ENCODE measurements at places on chromosomes 11 and 22.

GRCh38 chr11:64358907-64359711 lies at the start of gene RPS6KA4:
Gene RPS6KA4, plus strand, starts transcription at chr11:64359162. Its CDS starts 74 bp downstream, at chr11:64359236.
- peak; percentile 68 for DNase-seq

DNA sequence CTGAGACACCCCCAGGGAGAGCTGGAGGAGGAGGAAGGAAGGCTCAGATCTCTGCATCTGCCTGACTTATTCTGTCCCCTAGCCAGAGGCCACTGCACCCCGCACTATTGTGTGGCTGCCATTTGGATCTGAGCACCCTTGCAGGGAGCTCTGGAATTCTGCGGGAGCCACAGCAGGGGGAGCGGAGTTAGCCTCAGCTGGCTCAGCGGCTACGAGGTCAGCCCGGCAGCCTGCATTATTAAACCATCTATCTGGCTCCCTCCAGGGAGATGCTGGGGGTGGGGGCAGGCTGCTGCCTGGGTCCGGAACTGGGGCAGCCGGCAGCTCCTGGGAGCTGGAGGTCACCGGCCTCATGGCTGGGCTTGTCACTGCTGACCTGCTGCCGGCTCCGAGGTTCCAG lies 6.5 kb upstream of the ELFN2 start:
- DNase-seq: no peak

DNA sequence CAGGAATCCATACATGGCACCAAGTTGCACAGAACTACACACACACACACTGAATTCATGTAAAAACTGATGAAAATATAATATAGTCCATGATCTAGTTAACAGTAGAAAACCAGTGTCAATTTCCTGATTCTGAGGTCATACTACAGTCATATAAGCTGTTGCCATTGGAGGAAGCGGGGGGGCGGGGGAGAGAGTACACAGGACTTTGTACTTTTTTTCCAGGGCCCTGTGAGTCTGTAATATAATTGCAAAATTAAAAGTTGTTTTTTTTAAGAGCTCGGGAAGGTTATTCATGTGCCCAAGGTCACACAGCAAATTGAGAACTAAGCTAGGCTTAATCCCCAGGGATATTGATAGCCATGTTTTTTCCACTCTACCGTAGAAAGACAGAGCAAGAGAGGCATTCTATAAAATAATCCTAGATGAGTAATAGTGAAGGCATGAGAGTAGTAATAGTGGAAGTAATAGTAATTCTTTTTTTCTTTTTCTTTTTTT lies 312.3 kb downstream of the MN1 start:
- DNase-seq: no peak

DNA sequence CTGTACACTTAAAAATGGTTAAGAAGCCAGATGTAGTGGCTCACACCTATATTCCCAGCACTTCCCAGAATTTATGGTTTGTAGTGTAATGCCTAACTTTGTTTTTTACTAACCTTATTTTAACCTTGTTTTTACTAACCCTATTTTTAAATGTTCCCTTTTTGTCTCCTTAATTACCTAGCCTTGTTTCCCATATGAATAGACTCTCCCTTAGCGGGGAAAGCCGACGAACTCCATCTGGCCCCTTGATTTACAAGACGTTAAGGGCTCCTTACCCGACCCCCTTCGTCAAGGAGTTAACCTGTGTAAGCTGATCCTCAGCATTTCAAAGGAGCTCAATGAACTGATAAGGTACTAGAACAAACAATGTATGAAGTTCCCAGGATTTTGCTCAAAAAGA lies 17.1 kb downstream of the APOBEC3H start:
- peak; percentile 87 for DNase-seq

DNA sequence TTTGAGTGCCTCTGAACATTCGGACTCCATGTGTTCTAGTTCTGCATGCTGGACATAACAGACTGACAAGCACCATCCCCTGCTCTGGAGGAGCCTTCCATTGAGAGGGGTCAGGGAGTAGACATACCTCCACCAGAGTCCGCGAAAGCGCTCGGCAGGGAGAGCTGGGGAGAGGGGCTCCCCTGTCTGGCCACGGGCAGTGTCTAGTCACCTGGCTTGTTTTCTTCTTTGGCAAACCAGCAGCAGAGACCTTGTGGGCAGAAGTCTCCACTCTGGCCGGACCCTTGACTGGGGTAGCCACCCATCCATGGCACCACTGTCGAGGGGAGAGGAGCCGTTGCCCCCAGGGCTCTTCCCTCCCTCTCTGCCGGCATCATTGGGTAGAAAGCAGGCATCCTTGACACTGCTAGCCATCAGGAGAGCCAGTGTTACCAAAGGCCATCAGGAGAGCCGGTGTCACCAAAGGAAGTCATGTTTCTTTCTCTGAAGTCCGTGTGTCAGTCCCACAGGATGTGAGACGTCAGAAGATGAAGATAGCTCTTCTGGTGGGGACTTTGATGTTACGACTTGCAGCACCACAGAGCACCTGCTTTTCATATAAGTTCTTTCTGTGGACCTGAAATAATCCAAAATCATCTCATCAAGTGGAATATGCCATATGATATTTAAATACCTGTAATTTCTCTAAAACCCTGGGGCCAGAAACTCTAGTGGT lies 305.6 kb downstream of the TBC1D22A start:
- DNase-seq: no peak

GRCh38 chr11:43010042-43010441 lies 301.8 kb upstream of the API5 start:
- DNase-seq: no peak

DNA sequence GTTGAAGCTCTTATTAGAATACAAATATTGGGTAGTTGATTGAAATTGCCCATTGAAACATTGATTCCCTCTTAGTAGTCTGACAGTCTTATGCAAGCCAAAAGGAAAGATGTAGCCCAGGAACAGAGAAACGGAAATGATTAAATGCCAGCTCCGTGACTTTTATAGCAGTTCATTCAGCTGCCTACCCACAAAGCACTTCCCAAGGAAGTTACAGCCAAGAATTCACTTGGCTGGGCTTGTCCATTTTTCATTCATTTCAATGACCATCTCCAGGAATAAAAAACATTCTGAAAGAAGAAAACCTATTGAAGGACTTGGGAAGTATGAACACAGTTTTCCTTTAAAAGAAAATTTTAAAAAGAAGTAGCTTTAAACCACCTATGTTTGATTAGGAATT lies 62.0 kb downstream of the NCAM1 start:
- DNase-seq: no peak

GRCh38 chr11:34323601-34324000 lies 34.2 kb downstream of the ABTB2 start:
- DNase-seq: no peak

- DNase-seq: no peak
Observed at GRCh38 chr11:32034680-32035079, 56.2 kb upstream of the RCN1 start.

DNA sequence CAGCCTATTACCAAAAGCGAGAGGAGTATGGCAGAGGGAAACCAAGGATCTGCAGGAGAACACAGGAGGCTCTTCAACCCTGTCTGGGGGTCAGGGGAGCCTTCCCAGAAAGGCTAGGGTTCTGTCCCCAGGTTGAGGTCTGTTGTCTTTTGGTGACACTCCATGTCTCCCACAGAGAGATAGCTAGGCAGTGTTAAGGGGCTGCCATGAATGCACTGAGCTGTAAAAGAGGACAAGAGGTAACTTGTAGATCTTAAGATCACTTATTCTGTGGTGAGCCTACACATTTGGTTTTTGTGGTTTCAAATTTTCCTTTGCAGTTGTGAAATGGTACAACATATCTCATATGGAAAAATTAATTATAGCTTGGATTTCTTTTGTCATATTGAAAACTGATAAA lies 6.0 kb upstream of the ACER3 start:
- no peak for DNase-seq

DNA sequence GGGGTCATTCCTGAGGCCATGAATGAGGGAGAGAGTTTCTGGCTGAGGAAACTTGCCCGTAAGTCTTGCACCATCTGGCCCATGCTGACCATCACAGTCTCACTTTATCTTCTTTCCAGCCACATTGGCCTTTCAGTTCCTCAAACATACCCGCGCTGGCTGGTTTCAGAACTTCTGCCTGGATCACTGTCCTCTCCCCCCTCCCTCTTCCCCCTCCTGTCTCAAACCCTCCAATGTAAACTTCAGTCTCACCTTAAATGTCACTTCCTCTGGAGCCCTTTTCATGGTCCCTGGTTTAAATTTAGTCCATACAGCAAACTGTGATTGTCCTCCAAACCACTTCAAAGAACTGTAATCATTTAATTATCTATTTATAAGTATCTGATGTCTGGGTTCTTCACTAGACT lies 3.7 kb upstream of the TMEM109 start:
- DNase-seq: no peak

DNA sequence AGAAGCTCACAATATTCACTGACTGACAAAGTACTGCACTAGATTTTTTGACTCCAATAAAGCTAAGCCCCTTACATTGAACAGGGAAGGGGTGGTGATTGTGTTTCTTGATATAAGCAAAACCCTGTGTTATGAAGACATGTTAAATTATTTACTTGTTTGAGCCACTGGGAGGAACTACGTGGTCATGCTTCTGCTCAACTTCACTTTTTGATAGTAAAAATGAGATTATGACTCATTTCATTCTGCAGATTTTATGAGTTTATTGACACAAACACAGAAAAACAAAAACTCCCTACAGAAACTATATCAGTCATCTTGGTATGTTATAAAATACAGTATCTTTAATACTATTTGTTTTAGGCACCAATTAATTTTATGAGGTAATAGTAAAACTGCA lies 124.7 kb downstream of the CADM1 start:
- DNase-seq: no peak

- DNase-seq: no peak
Observed at GRCh38 chr11:100841711-100842407, 154.8 kb downstream of the ARHGAP42 start.

- no peak for DNase-seq
Observed at GRCh38 chr22:29821291-29822016, 16.6 kb downstream of the ASCC2 start.

GRCh38 chr22:46866591-46866990 lies 104.1 kb downstream of the TBC1D22A start:
- no peak for DNase-seq

DNA sequence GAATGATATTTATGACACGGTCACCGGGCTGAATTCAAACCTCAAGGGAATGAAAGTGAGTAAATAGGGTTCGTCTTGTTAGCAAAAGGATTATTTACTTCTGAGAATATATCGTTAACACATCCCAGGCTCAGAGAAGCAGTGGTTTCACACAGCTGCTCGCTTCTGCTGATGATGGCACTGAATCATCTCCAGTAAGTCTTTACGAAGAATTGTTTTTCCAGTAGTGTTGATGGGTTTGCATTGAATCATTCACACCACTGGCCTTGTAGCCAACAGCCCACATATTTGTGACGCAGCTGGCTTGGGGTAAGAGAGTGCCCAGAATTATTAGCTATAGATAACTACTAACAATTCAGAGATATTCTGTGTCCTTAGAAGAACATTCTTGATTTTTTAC lies 236.3 kb downstream of the CADM1 start:
- DNase-seq: no peak

DNA sequence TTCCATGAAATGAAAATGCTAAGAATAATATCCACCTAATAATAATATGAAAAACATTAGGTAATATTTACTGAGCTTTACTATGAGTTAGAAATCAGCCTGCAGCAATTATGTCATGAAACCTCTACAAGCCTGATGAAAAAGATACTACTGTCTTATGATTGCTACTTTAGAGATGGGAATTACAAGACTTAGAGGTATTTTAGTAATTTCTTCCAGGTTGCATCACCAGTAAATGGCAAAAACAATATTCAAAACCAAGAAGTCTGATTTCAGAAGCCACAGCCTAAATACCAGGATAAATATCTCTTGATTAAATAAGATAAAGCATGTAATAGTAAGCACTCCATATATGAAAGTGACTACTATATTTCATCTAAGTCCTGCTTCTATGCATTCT lies 13.8 kb downstream of the OR5B21 start:
- no peak for DNase-seq

DNA sequence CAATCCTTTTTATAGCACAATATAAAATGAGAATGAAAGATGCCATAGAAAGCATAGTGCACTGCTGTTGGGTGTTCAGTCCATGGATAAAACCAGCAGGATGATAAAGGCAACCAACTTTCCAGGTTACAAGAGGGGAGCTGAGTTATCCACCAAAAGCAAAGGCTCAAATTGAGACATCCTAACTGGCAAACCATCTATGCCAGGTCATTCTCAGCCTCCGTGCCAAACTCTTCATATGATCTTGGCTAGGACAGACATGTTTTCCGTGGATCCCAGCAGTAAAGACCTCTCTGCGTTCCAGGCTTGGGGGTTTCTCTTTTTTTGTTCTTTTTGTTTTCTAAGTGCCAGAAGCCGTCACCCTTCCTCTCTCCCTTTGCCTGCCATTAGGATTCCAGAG lies 7.3 kb upstream of the APOA1 start:
- no peak for DNase-seq

DNA sequence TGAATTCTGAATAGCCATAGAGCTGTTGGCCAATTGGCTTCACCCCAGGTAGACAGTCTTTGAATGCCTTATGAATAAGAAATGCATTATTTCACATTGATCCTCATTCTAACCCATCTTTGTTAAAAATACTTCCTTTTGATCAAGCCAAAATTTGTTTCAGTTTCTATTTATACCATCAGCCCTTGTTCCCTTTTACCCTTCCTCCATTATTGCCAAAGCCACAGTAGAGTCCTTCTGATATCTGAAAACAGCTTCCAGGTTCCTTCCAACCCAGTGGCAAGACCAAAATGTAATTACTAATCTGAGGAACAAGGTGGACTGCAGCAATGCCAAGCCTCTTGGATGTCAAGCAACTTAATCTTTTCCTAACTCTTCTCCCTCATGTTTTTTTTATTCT lies 458.8 kb downstream of the BUD13 start:
- DNase-seq: no peak

DNA sequence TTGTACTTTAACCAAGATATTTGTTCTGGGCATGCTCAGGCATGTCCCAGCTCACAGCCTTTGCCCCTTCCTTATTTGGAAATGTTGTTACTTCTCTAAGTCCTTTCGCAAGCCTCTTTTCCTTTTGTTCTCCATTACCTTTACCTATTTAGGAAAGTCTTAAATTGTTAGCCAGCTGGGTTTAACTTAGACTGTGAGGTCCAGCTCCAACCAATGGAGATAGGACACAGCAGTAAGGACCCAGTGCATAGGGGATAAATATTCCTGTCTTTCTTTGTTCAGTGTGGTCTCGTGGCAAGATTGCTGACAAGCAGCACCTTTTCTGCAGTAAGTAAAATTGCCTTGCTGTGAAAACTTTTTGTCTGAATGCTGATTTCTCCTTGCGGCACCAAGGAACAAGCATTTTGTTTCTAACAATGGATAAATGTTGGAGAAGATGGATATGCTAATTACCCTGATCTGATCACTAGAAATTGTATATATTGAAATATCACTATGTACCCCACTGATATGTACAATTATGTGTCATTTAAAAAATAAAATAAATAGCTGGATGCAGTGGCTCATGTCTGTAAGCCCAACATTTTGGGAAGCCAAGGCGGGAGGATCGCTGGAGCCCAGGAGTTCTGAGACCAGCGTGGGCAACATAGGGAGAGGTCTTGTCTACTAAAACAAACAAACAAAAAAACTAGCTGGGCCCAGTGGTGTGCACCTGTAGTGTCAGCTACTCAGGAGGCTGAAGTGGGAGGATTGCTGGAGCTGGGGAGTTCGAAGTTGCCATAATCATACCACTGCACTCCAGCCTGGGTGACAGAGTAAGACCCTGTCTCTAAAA lies 31.9 kb upstream of the FTH1 start:
- DNase-seq: no peak
